ENCODE measurements at places on chromosomes 2 and 18. TPM values are rescaled to one million over a fixed set of nuclear protein-coding genes. Genes with fewer than 3 reads are reported as not detected.

DNA sequence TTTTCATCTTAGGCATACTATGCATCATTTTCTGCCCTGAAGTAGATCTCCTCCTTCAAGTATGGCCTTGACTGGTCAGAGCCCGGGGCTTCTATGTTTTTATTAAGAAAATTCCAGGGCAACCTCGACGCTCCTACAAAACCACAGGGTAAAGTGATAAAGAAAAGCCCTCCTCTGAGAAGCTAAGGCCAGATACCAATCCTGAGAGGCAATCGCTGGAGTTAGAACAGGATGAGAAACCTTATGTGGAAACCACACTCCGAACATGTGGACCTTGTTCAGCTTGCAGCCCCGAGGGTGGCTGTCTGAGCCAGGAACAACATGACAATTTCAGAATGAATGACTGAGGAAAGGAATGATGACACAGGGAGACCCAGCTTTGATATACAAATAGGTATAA is 35.6 kb downstream of the RMC1 start:
- H3K4me3 ChIP-seq, result no peak overlapping the region
- H3K36me3 ChIP-seq, result peaks cover 55% of the 10 kb centered on the region
- no peaks in the 10 kb centered on the region for H3K27me3 ChIP-seq

DNA sequence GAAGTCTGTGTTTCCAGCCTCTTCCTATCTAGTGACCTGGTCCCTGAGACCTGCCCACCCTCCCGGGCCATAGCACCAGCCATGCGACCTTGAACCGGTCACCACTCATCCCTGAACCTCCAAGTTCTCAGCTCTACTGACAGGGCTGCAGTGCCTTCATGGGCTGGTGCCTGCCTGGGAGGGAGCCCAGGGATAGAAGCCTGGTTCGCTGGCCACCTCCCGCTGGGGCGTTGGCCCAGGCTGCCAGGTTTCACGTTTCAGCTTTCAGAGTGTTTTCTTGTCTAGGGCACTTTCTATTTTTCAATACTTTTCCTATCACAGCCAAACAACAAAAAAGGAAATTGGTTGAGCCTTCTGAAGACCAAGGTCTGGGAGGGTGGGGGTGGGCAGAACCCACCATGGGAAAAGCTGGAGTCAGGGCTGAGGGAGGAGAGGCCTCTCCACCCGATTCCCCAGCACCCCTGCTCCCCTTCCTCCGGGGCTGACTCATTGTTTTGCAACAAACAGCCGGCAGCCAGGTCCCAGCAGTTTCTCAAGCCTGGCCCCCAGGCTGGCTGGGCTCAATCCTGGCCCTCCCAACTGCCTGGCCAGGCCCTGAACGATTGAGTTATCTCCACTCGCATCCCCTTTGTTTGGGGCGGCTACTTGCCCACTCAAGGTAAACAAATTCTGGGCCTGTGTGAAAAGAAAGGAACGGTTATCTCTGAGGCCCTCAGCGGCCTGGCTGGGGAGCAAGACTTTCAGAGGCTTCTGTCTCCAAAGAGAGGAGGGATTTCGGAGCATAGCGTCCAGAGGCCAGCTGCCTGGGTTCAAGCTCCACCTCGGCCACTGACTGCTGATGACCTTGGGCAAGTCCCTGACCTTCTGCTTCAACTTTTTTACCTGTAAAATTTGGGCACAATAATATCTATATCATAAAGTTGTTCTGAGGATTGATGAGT is 47.5 kb downstream of the ZFP36L2 start:
- peak overlapping the region; percentile 86 for H3K27ac ChIP-seq
- peaks cover 2% of the 10 kb centered on the region for H3K27me3 ChIP-seq
- DNase-seq, result peak; percentile 59
- H3K36me3 ChIP-seq, result no peaks in the 10 kb centered on the region

GRCh38 chr2:73386894-73387636 is 1.4 kb downstream of the ALMS1 start:
- no peaks in the 10 kb centered on the region for H3K36me3 ChIP-seq
- no peaks in the 10 kb centered on the region for H3K27me3 ChIP-seq
- no peak for DNase-seq
- peak overlapping the region; percentile 96 for H3K4me3 ChIP-seq
- H3K27ac ChIP-seq, result peak overlapping the region; percentile 87

DNA sequence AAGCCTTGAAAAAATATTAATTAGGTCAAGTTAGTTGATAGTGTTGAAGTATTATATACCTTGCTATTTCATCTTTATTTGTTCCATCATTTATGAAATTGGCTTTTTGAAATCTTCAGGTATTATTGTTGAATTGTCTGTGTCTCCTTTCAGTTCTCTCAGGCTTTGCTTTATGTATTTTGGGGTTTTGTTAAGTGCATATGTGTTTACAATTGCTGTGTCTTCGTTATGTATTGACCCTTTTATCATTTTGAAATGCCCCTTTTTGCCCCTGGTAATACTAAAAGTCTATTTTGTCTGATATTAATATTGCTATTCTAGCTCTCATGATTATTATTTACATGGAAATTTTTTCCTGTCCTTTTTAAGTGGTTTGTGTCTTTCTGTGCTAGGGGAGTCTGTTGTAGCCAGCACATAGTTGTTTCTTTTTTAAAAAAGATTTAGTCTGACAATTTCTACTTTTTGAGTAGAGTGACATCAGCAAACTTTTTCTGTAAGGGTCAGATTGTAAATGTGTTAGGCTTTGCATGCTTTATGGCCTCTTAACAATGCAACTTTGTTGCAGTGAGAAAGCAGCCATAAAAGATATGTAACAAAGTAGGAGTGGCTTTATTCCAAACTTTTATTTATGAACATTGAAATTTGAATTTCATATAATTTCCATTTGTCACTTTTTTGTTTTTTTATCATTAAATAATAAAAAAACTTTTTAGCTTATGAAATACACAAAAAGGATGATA is 19.9 kb downstream of the SOCS6 start:
- H3K36me3 ChIP-seq, result peaks cover 17% of the 10 kb centered on the region
- H3K27ac ChIP-seq, result no peak overlapping the region
- no peak overlapping the region for H3K4me3 ChIP-seq
- peaks cover 45% of the 10 kb centered on the region for H3K4me1 ChIP-seq
- no peak for DNase-seq

DNA sequence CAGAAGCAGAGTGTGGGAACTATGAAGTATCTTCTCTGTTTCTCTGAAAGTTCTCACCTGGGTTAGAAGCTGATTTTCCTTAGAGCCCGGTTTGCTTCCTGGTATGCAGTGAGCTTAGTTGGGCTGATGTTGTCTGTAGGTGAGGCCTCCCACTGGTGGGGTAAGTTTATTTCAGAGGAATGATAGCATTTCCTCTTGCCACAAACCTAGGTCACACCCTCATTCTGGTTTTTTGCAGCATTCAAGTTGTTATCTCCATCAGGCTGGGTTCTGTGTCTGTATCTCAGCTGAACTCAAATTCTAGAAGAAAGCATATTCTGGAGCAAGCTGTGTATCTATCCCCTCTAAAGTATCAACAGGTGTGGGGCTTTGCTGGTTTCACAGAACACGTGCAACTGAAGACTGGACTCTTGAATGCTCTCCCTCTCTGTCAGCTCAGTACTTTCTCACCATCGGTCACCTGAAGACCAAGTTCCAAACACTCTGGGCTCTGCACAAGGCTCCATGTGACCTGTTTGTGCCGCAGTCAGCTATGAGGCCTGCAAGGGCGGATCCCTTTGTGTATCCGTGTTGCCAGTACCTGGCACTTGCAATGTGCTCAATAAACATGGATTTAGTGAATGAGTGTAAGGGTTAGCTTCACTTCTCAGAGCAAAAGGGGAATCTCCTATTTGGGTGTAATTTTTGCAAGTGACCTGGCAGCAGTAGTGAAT is 49.5 kb upstream of the MBOAT2 start:
- no peak overlapping the region for H3K27ac ChIP-seq
- peaks cover 26% of the 10 kb centered on the region for H3K4me1 ChIP-seq
- no peak overlapping the region for H3K4me3 ChIP-seq
- peaks cover 5% of the 10 kb centered on the region for H3K36me3 ChIP-seq
- no peaks in the 10 kb centered on the region for H3K27me3 ChIP-seq

DNA sequence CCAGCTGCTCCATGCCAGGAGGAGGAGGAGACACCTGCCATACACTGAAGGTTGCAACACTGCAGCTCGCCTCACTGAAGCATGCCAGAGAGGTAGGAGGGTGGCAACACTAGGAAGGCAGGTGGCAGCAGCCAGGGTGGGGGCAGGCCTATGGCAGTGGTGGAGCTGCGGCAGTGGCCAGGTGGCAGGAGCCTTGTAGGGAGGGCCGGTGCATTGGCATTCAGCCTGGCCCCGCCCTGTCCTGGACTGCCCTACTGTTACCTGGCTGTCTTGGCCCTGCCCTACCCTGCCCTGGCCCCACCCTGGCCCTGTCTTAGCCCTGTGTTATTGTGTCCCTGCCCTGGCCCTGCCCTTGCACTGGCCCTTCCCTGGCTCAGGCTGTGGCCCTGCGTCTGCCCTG is 7.4 kb upstream of the ANKRD62 start:
- DNase-seq, result no peak
- no peak overlapping the region for H3K4me3 ChIP-seq
- H3K4me1 ChIP-seq, result no peaks in the 10 kb centered on the region
- peaks cover 11% of the 10 kb centered on the region for H3K27me3 ChIP-seq
- H3K36me3 ChIP-seq, result no peaks in the 10 kb centered on the region
- no peak overlapping the region for H3K27ac ChIP-seq

DNA sequence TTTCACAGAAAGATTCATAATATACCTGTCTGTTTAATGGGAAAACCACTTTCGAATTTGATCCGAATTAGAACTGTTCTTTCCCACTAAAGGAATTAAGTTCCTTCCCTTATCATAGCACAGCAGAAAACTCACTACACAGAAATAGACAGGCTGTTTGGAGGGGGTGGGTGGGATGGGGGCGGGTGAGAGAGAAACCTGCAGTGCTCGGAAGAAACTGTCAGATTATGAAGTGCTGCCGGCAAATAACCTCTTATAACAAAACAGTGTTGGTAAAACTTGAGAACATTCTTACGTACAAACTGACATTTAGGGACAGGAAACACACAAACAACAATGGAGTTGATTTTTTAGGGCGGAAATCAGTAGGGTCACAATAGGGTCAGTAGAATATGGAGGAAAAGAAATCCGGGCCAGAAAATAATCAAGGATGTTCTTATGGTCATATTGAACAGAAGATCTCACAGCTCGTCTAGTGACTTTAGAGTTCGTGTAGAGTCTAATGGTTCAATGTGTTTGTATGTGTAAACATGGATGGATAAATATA is 756.0 kb upstream of the LRATD1 start:
- DNase-seq, result no peak
- H3K27ac ChIP-seq, result no peak overlapping the region
- H3K4me3 ChIP-seq, result no peak overlapping the region
- H3K27me3 ChIP-seq, result no peaks in the 10 kb centered on the region

- no peak for DNase-seq
- H3K36me3 ChIP-seq, result no peaks in the 10 kb centered on the region
- H3K4me1 ChIP-seq, result peaks cover 30% of the 10 kb centered on the region
- H3K27ac ChIP-seq, result peak overlapping the region; percentile 85
Observed at GRCh38 chr18:63236921-63237846, 82.4 kb downstream of the BCL2 start.

DNA sequence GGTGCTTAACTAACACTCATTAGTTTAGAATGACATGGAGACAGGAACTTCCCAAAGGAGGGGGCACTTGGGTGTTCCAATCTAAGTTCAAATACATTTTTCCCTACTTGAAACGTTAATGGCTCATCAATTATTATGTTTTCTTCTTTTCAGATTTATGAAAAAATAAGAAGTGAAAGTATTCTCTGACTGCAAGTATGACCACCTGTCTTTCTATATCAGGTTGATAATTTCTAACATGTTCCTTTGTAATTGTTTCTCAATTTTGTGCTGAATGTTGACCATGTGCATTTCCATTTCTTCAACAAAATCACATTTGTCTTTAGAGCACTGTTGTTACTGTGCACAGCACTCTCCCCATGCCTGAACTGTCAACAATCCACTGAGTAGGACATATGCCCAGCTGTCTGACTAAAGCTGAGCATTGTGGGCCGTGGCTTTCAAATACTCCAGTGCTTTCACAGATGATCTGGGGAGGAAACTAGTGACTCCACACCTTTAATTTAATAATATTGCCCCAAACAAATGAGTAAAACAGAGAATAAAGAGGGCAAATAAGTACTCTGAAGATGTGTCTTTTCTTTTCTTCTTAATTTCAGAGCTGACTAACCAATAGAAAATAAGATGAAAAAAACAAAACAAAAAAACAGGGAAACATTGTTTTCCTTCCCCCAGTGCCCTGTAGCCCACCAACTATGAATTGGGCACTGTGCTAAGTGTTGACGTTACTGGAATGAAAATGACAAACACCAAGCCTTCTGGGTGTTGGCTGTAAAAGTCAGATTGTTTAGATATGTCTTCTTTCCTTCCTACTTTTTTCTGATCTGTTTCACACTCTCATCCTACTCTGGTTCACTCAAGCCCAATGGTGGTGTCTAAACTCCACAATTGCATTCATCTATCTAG is 16.0 kb downstream of the LANCL1 start:
- H3K4me3 ChIP-seq, result no peak overlapping the region
- no peak overlapping the region for H3K27ac ChIP-seq
- peaks cover 10% of the 10 kb centered on the region for H3K4me1 ChIP-seq
- H3K27me3 ChIP-seq, result no peaks in the 10 kb centered on the region
- peaks cover 16% of the 10 kb centered on the region for H3K36me3 ChIP-seq
- no peak for DNase-seq

DNA sequence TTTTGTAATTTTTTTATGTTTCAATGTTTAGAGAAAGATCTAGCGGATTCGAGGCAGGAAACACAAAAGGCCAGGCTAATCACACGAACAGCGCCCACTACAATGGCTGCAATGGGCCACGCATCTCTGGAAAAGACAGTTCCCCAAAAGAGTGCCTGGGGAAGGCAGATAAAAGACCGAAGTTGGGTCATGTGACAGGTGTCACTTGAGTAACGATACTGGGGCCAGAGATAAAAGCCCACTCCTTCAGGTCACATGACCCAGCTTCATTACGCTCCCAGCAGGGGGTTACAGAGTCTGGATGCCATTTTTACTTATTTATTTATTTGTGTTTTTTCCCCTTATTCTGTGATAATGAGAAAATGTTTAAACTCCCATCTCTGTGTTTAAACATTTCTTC is 95.4 kb downstream of the CDK15 start:
- peaks cover 47% of the 10 kb centered on the region for H3K4me1 ChIP-seq
- DNase-seq, result no peak
- peaks cover 1% of the 10 kb centered on the region for H3K27me3 ChIP-seq
- no peak overlapping the region for H3K27ac ChIP-seq
- no peak overlapping the region for H3K4me3 ChIP-seq
- 0 out of 2 replicates have a peak, but pooled peaks cover 3% of the 10 kb centered on the region for H3K36me3 ChIP-seq

- peaks cover 62% of the 10 kb centered on the region for H3K36me3 ChIP-seq
- H3K4me1 ChIP-seq, result peaks cover 98% of the 10 kb centered on the region
- H3K4me3 ChIP-seq, result peak overlapping the region; percentile 75
Observed at GRCh38 chr2:191687867-191688266, 9.9 kb downstream of the NABP1 start.

GRCh38 chr18:25743646-25744151 is 346.7 kb downstream of the SS18 start:
- H3K4me1 ChIP-seq, result no peaks in the 10 kb centered on the region
- no peak overlapping the region for H3K4me3 ChIP-seq
- no peaks in the 10 kb centered on the region for H3K36me3 ChIP-seq
- no peak overlapping the region for H3K27ac ChIP-seq
- no peak for DNase-seq

GRCh38 chr2:139867601-139868226 is 1087.5 kb upstream of the NXPH2 start:
- no peaks in the 10 kb centered on the region for H3K4me1 ChIP-seq
- H3K27me3 ChIP-seq, result no peaks in the 10 kb centered on the region
- H3K27ac ChIP-seq, result no peak overlapping the region
- no peak overlapping the region for H3K4me3 ChIP-seq
- DNase-seq, result no peak
- H3K36me3 ChIP-seq, result no peaks in the 10 kb centered on the region

Gene SCTR
- total RNA-seq, result not detected

Gene PROM2
- 0.18 TPM for total RNA-seq

Gene KCNE4
- 10.2 TPM for total RNA-seq

Gene FSIP2
- not detected for total RNA-seq

Gene IL1RN
- total RNA-seq, result not detected

Gene FEV
- not detected for total RNA-seq

Data from HFFc6 (cell line).